ENCODE measurements at places on chromosomes 2 and 18.

DNA sequence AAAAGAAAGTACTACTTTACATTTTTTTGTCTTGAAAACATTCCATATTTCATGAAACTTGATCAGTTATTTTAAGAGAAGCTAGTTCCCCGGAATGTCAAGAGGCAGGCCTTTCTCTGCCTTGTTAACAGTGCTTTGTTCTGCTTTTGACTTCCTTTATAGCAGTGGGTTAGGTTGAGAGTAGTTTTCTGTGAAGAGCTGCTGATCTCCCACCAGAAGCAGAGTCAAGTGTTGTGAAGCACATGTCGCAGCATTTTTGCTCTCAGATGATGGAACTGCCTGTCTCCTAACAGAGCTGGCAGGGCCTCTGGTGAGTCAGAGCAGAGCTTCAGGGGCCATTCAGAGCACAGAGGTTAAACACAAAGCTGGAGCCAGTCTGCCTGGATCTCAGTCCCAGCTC is 871.8 kb downstream of the SLC4A3 start:
- DNase-seq, result no peak

- DNase-seq, result no peak
These were observed 163.5 kb upstream of the CXCR4 start for GRCh38 chr2:136281281-136282114.

DNA sequence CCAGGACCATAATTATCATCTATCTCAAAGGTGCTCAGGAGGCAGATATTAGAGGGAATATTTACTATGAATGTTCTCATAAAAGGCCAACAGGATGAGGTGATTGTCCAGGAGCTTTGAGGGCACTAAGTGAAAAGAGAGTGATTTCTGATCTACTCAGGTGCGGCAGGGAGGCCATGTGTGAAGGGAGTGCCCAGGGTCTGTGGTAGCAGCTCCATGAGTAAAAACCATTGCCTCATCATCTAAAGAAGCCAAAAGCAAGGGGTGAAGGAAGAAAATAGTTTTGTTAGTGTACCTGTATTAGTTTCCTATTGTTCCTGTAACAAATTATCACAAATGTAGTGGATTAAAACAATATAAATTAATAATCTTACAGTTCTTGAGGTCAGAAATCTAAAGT is 22.5 kb downstream of the RND3 start:
- DNase-seq, result no peak

- DNase-seq, result no peak
These were observed 37.0 kb upstream of the METTL21A start for GRCh38 chr2:207662203-207662602.

- no peak for DNase-seq
These were observed 778.5 kb downstream of the ERBB4 start for GRCh38 chr2:211760103-211760502.

GRCh38 chr18:44356566-44357157 is 324.0 kb upstream of the SETBP1 start:
- DNase-seq, result no peak
